ENCODE measurements at places on chromosomes 3 and 15.

- no peak for DNase-seq
Measured at GRCh38 chr3:97917813-97918536, 54.3 kb downstream of the RIOX2 start.

GRCh38 chr3:188527389-188527788 is 373.4 kb downstream of the LPP start:
- DNase-seq = no peak

DNA sequence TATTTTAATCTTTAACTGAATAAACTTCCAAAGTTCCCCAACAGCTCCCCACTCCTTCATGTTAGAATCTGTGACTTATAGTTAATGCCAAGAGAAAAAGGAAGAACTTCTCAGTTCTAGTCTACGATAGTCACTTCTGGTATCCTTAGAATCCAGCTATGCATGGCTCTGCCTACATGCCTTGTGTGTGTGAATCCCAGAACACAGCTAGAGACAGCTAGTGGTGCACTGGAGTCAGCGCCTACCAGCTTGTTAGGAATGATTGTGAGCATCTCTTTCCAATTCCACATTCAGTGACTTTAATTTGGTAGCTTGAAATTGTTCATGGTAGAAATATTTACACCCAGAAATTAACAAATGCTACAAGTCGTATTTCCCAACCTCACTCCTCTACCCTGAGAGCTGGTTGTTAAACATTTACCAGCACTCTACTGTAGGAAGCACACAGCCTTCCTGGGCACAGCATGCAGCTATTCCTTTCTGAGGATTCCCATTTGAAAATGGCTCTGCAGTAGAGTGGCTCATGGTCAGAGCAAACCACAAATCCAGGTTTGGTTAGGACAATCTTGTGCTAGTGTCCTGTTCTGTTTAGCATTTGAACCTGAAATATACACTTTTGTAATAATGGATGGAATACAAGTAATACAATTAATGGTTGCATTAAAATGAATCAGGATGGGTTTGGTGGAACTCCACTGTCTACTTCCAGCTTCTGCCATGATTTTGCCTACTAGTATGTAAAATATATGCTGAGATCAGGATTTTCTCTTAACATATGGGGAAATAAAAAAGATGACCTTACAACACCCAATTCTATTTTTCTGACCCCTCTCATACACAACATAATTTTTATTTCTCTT is 371.0 kb upstream of the GBE1 start:
- DNase-seq = no peak

GRCh38 chr15:76803049-76803571 is 102.0 kb downstream of the SCAPER start:
- DNase-seq = no peak

- DNase-seq = no peak
Measured at GRCh38 chr3:7444886-7445285, 584.0 kb downstream of the GRM7 start.

GRCh38 chr15:35958975-35959374 is 413.0 kb upstream of the DPH6 start:
- no peak for DNase-seq

DNA sequence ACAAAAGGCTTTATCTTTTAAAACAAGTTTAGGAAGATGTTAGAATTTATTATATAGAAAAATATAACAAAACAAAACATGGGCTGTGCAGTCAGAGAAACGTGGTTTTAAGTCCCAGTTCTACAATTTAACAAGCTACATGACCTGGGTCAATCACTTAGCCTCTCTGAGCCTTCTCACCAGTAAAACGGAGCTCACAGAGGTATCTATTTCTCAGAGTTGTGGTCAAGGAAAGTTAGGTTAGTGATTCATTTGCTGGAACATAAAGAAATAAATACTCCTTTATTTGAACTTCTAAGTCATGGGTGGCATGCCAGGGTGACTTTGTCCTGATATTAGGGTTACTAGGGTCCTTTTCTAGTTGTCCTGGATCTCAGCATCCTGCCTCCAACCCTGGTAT is 10.8 kb upstream of the CCDC174 start:
- DNase-seq = no peak

GRCh38 chr3:26365706-26366105 is 256.9 kb upstream of the LRRC3B start:
- no peak for DNase-seq

DNA sequence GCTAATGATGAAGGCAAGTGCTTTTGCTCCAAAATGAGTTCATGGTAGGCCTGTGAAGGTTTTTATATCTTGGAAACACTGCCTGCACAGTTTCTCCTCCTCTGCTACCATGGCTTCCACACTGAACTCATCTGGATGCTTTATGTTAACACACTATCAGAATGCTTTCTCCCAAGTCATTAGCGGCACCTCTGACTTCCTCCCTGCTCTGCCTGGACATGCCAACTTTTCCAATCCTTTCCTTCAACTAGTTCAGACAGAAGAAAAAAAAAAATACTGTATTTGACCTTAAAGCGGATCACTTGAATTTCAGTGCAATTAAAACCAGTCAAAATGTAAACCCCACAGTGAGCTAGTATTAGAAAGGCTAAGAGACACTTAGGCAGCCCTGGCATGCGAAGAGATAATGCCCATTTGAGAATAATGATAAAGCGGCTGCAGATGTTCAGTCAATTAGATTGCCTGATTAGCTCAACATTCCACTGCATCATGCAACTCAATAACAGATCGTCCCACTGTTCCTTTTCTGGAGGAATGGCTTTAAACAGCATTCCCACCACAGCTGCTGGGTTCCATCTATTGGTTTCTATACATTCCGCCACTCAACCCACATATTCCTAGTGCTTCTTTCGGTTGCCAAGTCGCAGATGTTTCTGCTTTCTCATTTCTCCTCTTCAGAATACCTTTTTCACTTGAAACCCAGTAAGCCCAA is 51.7 kb downstream of the CNTN3 start:
- DNase-seq = no peak

GRCh38 chr3:124761250-124761796 is 31.1 kb downstream of the UMPS start:
- DNase-seq = peak; percentile 82

- no peak for DNase-seq
Measured at GRCh38 chr3:190326930-190327329, 4.7 kb upstream of the CLDN1 start.

- DNase-seq = no peak
Measured at GRCh38 chr3:18080198-18080689, 337.8 kb upstream of the TBC1D5 start.

DNA sequence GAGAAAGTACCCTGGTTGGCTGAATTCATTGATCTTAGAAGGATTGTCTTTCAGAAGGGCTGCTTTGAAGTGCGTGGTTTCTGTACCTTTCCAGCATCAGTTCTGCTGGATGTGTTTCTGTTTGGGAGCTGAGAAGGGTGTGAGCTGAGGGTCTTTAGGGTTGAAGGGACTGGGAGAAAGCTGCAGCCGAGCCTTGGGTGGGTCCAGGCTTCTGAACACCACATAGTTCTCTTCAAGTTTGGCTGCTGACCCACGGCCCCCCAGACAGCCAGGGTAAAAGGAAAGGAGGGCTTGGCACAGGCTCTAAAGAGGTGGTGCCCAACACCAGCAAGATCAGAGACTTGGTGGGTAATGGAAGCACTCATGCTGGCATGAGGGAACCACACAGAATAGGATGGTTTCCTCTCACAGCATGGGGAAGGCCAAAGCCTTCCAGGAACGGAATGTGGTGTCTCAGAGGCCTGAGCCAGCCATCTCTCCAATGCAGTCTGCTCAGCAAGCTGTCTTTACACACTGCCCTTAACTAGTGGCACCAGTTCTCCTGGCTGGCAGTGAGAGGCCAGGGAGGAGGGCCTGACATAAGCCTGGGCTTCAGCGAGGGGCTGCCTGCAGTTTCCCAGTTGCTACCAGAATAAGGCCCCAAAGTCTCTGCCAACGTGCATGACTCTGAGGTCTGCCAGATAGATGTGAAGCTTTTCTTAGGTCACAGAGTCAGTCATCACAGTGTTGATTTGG is 239.0 kb upstream of the TRIM42 start:
- no peak for DNase-seq

DNA sequence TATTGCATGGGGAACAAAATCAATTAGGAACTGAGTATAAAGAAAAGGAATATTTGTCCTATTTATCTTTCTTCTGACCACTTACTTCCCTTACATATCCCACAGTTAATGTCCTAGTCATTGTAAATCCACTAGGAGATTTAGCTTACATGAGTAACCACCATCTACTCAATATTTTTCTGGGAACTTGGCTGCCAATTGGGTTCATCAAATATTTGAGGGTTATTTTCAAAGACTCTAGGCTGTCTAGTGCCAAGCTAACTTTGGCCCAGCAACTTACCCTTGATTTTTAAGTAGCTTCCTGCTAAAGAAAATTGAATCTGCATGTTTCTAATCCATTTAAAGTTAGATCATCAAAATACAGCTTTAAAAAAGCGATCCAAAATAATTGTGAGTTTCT is 362.5 kb upstream of the EPHA3 start:
- DNase-seq = no peak

Measured in activated CD4-positive, CD25-positive, alpha-beta regulatory T cell treated with anti-CD3 and anti-CD28 coated beads, Interleukin-2, amount 50 U/mL, for 72 hours (primary cell).